ENCODE measurements at places on chromosomes 4 and X. TPM values are rescaled to one million over a fixed set of nuclear protein-coding genes. Genes with fewer than 3 reads are reported as not detected.
A peak's percentile ranks its signal among the peaks of the same experiment; 100 is the strongest.

LRCH2 gene
- polyA plus RNA-seq: 17.9 TPM

SPON2 gene
- 12.5 TPM for polyA plus RNA-seq

BEND2 gene
- polyA plus RNA-seq: 0.11 TPM

ERAS gene
- 0.52 TPM for polyA plus RNA-seq

TECRL gene
- polyA plus RNA-seq: not detected

CYSLTR1 gene
- 1.7 TPM for polyA plus RNA-seq

OPN1MW2 gene
- not detected for polyA plus RNA-seq

- no peak for DNase-seq
Observed at GRCh38 chrX:154016366-154017076, 3.2 kb downstream of the IRAK1 start.

DNA sequence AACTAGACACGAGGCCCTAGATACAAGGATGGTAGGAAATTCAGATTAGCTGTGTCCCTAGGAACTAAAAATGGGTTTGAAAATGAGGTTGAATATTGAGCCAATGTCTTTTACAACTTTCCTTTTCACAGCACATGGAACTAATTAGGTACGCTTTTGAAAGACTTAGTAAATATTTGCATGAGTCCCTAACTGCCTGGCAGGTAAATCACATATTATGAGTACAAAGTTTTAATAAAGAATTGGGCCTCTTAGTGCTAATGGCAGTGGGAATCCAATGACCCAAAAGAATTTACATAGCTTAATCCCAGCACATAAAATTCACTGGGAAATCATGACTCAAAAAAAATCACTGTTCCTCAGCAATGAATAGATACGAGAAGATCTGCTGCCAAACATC lies 16.8 kb downstream of the MUC7 start:
- no peak for DNase-seq

DNA sequence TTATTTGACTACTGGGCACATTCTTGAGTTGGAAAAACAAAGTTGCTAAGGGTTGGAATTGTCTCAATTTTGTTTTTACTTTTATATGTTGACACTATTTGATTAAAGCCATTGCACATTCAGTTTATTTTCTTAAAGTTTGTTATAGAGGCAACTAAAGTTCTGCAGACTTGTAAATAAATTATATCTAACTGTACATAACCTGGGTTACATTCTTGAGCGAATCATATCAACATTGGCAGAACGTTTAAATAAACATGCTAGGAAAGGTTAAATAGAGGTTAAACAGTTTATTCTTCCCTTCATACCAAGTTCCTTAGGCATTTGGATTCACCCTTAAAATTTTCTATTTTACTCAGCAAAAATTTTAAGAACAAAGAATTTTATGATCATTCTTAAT lies 74.5 kb downstream of the UCHL1 start:
- DNase-seq: no peak

GRCh38 chr4:178296669-178297068 lies 854.4 kb upstream of the AGA start:
- DNase-seq: no peak

GRCh38 chr4:76772498-76773106 lies 125.3 kb downstream of the SOWAHB start:
- DNase-seq: no peak

DNA sequence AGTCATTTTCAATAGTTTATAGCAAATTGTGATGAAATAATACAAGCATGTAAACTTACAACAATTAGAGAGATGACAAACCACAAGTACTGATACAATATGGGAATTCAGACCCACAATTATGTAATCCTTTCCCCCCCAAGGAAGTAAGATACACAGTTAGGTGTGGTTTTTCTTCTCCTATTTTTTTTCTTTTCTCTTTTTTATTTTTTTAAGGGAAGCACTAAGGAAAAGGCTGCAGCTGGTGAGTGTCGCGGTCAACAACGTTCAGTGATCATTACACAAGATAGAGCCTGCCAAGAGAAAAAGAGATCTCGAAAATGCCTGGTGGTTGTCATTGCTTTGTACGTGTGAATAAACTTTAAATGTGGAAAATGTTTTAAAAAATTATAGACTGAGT lies 9.8 kb downstream of the NDNF start:
- DNase-seq: no peak

DNA sequence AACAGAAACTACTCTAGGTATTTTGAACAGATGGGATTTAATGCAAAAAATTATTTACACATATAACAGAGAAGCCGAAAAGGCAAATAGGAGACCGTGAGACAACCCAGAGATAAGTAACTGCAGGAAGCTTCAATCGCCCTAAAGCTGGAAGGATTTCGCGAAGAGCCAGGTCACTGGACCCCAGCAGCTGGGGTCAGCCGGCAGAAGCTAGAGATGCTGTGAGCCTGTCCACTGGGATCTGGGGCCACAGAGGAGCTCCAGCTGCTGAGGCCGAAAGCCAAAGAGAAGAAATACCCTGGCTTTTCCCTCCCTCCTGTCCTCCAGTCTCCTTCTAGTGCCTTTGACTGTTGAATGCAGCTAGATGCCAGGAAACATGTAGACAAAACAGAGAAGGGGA lies 192.8 kb upstream of the BCOR start:
- peak; percentile 44 for DNase-seq

- DNase-seq: no peak
Observed at GRCh38 chr4:157225096-157225495, 4.6 kb downstream of the GRIA2 start.

- DNase-seq: no peak
Observed at GRCh38 chr4:149521611-149522425, 293.8 kb downstream of the IQCM start.

GRCh38 chr4:42425146-42426065 lies 28.1 kb downstream of the SHISA3 start:
- no peak for DNase-seq

DNA sequence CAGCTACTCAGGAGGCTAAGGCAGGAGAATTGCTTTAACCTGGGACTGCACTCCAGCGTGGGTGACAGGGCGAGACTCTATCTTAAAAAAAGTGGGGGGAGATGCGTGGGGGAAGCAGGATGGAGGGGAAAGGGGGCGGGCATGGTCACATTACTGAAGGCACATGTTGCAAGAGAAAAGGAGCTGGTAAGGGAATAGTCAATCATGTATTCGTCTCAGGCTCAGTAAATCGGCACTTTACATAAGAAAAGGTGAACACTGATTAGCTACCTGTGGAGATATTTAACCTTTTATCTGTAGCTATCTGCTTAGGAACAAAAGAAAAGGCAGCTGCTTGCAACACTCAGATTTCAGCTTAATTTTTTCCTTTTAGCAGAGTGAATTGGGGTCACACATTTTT lies 132.5 kb downstream of the PLS3 start:
- no peak for DNase-seq

- DNase-seq: no peak
Observed at GRCh38 chr4:40350627-40351227, 15.6 kb downstream of the CHRNA9 start.

DNA sequence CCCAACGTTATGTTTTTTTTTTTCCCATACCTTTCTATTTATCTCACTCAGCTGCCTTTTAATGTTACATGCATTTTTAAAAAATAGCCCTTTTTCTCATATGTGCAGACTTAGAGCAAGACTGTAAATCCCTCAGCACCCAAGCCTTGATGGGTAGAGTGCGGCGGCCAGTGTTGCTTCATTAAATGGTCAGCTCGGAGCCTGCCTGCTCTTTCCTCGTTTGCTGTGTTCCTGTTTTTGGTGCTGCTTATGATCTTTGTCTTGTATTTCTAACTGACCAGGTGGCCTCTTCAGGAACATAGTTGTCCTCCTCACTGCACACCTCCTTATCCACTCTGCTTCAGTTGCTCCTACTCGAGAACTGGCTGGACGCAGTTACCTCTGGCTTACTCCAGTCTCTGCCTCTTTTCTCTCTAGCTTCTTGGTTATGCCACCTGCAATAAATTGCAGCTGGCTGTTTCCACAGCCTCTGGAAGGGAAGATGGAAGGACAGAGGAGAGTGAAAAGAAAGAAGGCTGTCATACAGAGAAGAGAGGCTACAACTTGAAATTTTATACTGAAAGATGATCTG lies 10.7 kb downstream of the RBPJ start:
- no peak for DNase-seq

DNA sequence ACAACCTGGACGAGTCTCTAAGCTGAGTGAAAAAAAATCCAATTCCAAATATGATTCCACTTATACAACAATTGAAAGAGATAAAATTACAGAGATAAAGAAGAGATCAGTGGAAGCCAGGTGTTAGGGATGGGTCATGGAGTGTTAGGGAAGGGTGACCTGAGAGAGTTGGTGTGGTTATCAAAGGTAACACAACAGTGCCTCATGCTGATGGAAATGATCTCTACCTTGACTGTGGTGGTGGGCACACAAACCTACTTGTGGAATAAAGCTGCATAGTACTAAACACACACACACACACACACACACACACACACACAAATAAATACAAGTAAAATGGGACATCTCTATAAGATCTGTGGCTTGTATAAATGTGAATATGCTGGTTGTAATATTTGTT lies 26.0 kb downstream of the BEND2 start:
- DNase-seq: no peak

GRCh38 chr4:166195101-166195500 lies 322.1 kb downstream of the TLL1 start:
- no peak for DNase-seq

GRCh38 chr4:66647476-66647875 lies 897.8 kb downstream of the CENPC start:
- no peak for DNase-seq

DNA sequence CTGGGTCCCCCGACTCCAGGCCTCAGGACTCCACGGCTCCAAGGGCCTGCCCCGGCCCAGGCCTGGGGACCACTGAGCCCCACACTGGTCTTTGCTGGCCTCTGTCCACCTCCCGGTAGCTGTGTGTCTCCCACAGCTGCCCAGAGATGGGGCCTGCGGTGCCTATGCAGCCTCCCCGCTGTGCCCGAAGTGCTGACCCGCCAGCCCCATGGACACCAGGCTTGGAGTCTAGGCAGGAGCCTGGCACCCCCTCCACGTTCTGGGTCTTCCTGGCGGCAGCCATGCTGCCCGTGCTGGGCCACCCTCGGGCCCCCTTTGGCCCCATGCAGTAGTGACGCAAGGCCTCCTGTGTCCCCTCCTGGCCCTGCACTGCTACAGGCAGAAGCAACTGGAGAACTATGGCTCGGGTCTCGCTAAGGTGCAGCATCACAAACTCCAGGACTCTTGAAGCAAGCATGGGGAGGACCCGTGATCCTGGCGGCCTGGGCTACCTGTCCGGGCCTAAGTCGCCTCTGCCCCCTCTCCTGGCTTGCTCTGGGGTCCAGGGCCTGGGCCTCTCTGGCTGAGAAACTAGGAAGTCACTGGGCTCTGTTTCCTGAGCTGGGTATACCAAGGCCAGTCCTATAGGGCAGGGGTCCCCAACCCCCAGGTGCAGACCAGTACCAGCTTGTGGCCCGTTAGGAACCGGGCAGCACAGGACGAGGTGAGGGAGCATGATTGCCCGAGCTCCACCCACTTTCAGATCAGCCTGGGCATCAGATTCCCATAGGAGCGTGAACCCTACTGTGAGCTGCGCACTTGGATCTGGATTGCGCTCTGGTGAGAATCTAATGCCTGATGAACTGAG lies 917 bp downstream of the MYL5 start:
- DNase-seq: no peak

DNA sequence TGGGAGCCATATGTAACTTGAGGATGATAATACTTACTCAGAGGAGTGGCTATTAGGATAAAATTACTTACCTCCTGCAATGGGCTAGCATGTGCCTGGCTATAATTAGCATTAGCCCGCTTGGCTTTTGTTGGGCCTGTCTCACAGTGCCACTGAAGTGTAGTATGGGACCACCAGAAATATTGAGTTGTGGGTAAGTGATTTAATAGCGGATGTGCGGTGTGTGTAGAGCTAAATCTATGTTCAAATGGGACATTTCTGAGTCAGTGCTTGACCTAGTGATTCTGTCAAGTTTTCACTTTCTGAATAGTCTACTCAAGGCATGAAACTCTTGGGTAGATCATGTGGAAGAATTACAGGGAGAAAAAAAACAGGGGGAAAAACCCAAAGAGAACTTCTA lies 3.5 kb upstream of the CLNK start:
- no peak for DNase-seq

All from left lung (tissue), 14 donors.